ENCODE measurements at places on chromosomes 4 and X.

- DNase-seq, result no peak
Observed at GRCh38 chrX:130561930-130562329, 160.1 kb downstream of the RBMX2 start.

- DNase-seq, result no peak
Observed at GRCh38 chr4:126038502-126039144, 723.9 kb downstream of the FAT4 start.

DNA sequence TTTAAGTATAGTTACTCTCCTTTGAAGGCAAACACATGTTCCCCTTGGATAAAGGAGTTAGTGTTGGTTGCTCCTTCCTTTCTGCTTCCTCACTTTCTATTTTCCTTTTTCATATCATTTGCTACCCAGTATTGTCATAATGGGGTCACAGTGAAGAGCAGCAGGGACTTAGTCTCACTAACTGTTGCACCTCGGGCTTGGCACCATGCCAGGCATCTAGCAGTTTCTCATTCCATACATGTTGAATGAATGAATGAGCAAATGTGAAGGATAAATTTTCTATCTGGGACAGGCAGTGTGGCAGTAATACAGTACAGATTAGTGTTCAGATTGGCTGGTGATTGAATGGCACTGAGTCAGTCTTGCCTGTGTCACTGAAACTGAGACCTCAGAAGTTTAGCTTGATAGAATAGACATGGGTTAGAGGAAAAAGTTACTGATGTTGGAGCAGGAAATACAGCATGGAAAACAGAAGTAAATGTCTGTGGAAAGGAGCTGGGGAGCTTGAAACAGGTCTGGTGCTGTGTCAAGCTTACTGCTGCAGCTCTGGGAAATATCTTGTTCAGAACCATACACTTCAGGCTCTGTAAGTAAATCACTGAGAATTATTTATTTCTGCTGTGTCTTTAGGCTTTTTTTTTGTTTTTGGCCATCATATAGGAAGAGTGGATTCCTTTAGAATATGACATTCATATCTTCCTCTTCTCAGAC, 55.8 kb upstream of the PITX2 start:
- DNase-seq, result no peak

DNA sequence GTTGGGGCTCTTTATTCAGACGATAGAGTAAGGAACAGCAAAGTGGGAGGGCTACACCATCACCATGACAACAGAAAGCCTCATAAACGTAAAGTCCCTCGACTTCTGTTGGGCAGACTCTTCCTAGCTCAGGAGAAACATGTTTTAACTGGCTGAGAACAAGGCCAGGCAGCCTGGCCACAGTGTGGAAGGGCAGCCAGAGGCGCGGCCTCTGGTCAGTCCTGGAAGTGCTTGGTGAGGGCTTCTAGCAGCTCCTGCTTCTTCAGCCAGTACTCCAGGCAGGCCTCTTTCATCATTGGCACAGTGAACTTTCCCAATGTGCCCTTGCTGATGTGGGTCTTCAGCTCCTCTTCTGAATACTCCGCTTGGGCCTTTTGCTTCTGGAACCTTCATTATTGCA, 690.9 kb downstream of the PCDH19 start:
- no peak for DNase-seq

- no peak for DNase-seq
Observed at GRCh38 chr4:154349829-154350228, 141.8 kb downstream of the DCHS2 start.

GRCh38 chrX:120612086-120612485, 8.2 kb downstream of the MCTS1 start:
- DNase-seq, result no peak

DNA sequence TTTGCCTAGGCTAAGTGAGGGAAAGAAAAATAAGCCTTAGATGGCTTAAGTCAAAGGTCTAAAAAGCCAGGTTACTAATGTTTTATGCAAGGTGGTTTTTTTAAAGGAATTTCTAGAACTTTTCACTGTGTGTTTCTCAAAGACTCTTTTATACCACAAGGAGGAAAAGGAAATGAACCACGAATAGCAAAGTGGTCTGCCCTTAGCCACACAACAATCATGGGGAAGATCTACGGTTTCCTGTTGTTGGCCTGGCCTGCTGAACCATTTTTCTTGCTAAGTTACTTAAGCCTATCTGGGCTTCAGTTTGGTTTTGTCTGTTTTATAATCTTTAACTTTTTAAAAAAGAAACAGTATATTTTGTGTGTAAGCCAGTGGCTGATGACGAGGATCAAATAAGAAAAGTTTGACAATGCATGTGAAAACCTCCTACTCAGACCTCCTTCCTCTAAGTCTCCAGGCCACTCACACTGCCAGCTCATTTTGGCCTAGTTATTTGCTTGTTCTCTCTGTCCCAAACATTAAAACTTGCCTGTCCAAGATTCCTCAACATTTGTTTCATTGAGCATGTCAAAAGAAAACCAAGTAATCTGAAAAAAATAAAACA, 56.7 kb upstream of the COL25A1 start:
- DNase-seq, result no peak

DNA sequence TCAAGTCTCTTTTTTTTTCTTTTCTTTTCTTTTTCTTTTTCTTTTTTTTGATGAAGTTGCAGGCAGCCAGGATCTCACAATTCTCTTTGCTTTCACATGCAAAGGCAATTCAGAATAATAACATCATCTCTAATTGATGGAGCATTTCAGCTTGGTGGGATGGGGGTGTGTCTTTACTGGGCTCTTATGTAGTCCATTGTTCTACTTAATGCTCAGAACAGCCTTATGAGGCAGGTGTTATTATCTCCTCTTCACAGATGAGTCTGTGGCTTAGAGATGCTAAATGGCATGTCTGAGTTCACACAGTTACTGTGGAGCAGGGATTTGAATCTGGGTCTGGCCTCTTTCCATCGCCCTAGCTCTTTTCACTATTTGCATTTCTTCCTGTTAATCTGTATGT, 70.2 kb downstream of the TRPC5 start:
- no peak for DNase-seq

DNA sequence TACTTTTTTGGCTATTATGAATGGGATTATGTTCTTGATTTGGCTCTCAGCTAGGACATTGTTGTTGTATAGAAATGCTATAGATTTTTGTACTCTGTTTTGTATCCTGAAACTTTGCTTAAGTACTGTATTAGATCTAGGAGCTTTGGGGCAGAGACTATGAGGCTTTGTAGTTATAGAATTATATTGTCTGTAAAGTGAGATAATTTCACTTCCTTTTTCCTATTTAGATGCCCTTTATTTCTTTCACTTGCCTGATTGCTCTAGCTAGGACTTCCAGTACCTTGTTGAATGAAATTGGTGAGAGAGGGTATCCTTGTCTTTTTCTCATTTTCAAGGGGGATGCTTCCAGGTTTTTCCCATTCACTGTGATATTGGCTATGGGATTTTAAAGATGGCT, 28.1 kb downstream of the ADAM29 start:
- DNase-seq, result no peak

- DNase-seq, result no peak
Observed at GRCh38 chr4:98546910-98547594, 111.4 kb downstream of the TSPAN5 start.

DNA sequence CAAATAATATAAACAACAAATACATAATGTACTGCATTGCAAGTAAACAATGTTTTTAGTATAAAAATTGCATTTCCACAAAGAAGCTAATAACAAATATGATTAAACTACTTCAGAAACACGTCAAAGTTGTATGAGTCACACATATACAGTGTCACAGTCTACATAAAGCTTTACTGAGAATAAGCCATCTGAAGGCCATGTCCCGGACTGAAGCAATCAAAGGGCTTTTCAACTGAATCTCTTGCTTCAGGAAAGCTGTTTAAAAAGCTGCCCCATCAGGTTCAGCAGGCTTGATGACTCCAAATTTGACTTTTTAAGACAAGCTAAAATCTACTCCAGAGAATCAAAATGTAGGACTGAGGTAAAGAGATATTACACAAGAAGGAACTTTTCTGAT, 1476.8 kb downstream of the ADGRL3 start:
- no peak for DNase-seq

Measured in stimulated activated CD8-positive, alpha-beta memory T cell treated with anti-CD3 and anti-CD28 coated beads, Interleukin-4, amount 100 ng/mL, for 1 hour (primary cell).